RKO (cell line): ENCODE measurements at places on chromosomes 4 and X.

DNA sequence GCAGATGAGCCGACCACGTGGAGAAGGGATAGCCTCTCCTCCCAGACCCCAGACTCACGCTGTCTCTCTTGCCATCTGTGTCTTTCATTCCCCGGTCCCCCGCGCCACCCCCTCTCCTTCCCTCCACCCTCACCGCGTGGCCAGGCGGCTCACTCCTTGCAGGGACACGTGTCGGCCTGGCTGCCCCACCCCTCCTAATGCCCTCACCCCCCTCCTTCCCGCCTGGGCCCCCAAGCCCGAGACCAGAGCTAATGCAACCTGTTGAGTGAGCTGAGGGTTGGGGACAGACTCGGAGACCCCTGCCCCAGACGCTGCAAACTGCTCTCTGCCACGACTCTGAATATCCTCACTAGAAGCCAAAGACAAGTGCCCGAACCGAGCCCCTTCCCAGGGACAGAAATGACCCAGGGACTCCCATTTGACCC lies 1.8 kb downstream of the SLC38A5 start:
- peak; percentile 52 for DNase-seq

- DNase-seq = no peak
These were observed 37.1 kb upstream of the CCDC149 start for GRCh38 chr4:24949970-24950369.

DNA sequence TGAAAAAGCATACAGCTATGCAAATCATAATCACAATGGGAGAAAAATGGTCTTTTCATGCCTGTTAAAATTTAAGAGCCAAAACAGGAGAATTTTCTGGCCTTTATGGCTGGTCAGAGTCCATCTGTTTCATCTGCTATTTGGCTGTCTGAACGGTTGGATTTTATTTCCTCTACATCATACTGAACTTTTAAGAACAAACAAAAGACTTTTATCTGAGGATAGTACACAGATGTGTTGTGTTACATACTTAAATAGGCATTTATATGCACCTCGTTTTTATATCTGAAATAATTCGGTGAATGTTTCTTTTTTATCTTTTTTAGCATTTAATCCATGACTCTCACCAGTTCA lies 18.0 kb upstream of the WWC2 start:
- DNase-seq = no peak

- DNase-seq = no peak
These were observed 257.0 kb upstream of the LDB2 start for GRCh38 chr4:17155486-17155885.

GRCh38 chrX:9878146-9878820 lies 88.9 kb upstream of the CLDN34 start:
- no peak for DNase-seq

DNA sequence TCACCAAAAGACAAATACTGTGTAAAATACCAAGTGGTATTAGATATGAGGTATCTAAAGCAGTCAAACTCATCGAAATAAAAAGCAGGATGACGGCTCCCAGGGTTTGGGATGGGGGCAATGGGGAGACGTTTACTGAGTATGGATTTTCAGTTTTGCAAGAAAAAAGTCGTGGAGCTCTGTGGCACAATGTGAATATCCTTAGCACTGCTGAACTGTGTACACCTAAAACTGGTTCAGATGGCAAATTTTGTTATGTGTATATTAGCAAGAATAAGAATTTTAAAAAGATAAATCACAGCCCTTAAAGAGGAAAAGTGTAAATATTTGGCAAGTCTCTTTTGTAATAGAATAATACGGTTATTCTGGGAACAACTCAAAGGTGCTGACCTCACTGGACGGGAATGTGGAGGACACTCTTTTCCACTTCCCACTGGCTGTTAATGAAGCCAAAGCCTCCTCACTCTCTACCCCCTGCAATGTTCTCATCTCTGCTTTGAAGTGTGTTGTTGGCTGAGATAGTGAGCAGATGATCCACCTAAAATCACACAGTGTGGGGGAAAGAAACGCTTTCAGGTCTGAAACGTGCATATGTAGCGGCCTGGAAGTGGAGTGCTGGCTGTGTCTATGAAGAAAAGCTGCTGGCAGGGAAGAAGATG lies 49.2 kb downstream of the SEL1L3 start:
- DNase-seq = no peak

GRCh38 chrX:19720236-19720635 lies 167.2 kb downstream of the SH3KBP1 start:
- no peak for DNase-seq

DNA sequence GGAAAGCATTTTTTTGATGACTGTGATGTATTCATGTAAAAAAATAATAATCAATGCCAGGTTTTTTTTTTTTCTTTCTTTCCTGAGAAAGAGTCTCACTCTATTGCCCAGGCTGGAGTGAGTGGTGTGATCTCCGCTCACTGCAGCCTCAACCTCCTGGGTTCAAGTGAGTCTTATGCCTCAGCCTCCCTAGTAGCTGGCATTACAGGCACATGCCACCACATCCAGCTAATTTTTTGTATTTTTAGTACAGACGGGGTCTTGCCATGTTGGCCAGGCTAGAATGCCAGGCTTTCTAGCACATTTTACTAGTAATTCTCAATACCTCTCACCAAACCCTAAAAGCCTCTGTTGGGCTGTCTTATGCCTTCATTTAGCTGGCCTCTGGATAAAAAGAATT lies 25.7 kb downstream of the GPM6B start:
- DNase-seq = no peak

DNA sequence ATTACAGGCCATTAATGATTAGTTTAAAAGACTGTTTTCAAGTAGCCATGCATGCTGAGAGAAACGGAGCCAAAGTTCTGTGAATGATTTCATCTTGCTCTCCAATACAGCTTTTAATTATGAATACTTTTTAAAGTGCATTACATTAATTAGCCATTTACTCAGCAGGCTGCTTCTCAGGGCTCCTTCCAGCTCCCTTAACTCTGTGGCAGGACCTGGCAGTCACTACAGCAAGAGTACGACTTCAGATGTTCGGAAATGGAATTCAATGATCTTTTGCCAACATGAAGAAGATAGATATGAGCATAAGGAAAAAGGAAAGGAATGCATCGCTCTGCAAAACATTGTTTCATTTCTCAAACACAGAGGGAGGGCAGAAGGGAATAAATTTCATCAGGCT lies 987.2 kb downstream of the PDHA2 start:
- no peak for DNase-seq

GRCh38 chr4:21802406-21802805 lies 146.2 kb downstream of the KCNIP4 start:
- peak; percentile 9 for DNase-seq

DNA sequence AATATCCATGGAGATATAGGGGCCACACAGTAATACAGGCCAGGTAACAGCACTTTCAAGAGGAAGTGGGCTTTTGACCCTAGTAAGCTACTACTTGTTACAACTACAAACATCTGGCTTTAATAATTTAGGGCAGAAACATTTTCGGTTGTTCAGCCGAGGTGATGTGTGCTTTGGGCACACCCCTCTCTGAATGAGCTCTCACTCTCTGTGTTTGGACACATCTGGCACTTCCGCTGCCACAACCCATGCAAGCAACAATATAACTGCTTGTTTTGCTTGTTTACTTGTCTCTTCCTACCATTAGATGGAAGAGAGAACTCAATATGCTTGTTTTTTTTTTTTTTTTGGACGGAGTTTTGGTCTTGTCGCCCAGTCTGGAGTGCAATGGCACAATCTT lies 277.2 kb downstream of the HS3ST1 start:
- DNase-seq = no peak

DNA sequence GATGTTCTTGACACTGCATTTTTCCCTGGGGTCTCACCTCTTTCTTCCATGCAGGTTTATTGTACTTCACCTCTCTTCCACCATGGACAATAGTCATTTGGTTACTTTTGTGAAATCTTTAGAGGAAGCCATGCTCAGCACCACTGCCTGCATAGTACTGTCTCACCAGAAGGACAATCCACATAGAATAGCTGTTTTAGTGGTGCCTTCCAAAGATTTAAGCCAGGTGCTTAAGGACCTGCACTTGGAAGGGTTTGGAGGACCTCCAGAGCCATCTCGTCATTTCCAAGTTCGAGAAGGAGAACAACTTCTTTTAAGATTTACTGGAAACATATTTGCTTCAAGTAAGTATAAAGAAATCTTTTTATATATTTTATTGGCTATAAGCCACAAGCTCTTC lies 26.7 kb downstream of the DTHD1 start:
- DNase-seq = no peak

DNA sequence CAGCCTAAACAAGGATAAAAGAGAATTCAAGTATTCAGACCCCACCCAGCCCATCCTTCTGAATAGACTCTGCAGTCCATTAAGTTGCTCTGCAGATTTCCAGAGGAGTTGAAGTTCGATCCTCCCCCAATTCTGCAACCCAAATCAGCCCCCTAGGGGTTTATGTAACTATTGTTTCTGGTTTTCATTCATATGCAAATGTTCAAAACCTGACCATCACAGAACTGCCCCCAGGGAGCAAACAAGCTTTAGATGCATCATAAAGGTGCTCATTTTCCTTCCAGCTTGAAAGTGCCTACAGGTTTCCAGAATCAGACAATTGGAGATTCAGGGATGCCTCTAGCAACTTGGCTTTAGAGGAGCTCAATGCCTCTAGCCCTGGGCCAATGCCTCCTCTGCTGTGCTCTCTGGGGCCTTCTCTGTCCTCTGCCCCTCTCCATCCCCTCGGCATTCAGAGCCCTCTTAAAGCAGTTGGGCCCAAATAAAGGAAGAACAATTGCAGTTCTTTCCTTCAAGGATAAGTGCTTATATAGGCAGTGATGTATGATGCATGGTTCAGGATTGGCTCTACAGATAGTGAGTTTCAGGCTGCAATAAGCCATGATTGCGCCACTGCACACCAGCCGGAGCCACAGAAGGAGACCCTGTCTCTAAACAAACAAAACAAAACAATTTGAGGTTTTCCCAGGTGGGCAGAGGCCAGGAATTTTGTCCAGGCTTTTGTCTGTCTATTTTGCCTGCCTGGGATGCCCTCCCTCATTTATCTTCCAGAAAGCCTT lies 23.5 kb upstream of the SPINK2 start:
- DNase-seq = no peak

GRCh38 chr4:161841759-161842158 lies 322.0 kb downstream of the FSTL5 start:
- DNase-seq = no peak

DNA sequence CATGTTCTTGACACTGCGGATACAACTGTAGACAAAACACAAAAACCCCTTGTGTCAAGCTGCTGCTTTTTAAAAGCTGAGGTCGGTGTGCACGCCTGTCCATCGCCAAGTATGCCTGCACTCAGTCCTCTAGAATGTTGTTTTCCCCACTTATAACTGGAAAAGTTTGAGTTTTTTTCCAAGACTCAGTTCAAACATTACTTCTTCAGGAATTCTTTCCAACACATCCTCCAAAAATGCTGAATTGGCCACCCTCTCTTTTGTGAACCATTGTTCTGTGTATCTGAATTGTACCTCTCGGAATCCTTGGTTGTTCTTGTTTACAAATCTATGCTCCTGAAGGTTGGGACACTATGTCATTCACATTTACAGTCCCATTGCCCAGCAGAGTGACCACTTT lies 94.6 kb downstream of the REELD1 start:
- DNase-seq = no peak

GRCh38 chrX:115264009-115264408 lies 25.5 kb upstream of the LUZP4 start:
- no peak for DNase-seq

GRCh38 chr4:172256820-172257219 lies 443.6 kb downstream of the GALNTL6 start:
- DNase-seq = no peak

GRCh38 chr4:156475322-156475721 lies 496.3 kb downstream of the PDGFC start:
- peak; percentile 65 for DNase-seq

DNA sequence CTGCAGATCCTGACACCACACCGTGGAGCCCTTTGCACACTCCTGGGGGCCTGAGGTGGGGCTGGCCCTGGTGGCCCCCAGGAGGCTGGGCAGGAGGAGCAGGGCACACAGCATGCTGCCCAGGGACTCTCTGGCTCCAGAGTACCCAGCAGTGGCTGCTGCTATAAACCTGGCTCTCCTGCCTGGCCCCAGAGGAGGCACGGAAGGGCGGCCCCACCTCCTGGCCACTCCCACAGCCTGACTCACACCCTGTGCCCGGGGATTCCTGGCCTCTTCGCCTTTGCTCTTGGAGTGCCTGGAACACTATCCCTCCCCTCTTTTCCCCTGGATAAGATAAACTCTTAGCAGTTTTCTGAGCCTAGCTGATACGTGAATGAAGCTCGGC lies at the start of gene PSAPL1:
PSAPL1 (minus strand) TSS at position 165 of the 385 bp plus-strand sequence; CDS start at position 114, 51 bp downstream.
- DNase-seq = peak; percentile 16

- DNase-seq = peak; percentile 77
These were observed 43.5 kb downstream of the NUDT9 start for GRCh38 chr4:87465739-87466366.

DNA sequence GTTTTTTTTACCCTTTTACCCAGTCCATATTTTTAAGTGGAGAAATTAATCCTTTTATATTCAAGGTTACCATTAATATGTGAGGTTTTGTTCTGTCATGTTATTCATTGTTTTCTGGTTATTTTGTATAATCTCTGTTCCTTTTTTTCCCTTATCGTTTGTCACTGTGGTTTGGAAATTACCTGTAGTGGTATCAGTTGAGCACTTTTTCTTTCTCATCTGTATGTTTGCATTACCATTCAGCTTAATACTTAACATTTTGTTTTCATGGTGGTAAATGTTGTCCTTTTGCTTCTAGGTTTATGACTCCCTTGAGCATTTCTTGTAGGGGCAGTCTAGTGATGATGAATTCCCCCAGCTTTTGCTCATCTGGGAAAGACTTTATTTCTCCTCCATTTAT lies 6.6 kb downstream of the ETDC start:
- DNase-seq = no peak

DNA sequence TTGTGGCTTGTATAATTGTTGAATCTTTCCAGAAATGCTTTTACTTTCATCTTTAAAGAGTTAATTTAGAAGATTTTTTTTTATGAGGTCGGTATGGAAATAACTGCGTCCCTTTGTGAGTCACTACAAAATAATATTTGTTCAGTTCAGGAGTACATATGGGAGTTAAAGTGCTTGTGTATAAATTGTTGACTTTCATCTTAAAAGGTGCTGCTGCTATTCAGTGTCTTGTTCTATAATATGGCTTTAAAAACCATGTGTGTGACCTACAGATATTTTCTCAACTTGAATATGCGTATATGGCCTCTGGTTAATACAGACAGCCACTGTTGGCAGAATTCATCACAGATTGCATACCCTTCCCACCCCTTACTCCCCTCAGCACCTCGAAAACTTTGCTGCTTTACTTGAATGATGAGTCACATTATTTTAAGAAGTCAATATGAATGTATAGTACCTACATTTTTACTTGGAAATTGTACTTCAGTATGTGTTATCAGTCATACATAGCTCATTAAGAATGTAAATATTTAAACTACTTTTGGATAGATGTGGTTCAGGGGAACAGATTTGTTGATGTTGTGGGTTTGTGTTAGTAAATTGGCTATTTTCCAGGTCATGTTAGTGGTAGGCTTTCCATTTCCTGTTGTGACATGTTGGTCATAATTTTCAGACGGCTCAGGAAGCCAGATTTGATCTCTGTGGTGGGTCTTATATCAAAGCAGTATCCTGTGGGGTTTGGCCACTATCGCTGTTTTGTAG lies 1.5 kb downstream of the CLCN3 start:
- peak; percentile 88 for DNase-seq

- no peak for DNase-seq
These were observed 10.5 kb upstream of the CHRDL1 start for GRCh38 chrX:110806145-110806544.
